ENCODE measurements at places on chromosomes 16 and 17.

DNA sequence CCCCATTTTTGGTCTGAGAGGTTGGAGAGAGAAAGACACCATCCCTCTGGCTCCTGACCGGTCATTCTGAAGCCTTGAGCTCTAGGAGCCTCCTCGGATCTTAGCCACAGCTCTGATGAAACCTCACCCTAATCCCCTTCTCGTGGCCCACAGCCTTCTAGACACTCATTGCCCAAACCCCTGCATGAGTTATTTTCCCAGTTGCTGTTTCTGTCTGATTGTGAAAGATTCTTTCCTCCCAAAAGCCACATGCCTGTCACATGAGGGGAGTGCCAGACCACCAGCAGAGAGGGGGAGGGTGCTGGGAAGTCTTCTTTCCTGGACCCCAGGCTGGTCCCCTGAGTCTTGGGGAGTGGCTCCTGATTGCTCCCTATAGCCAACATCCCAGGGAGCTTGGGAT lies 17.6 kb upstream of the ABR start:
- DNase-seq: no peak

DNA sequence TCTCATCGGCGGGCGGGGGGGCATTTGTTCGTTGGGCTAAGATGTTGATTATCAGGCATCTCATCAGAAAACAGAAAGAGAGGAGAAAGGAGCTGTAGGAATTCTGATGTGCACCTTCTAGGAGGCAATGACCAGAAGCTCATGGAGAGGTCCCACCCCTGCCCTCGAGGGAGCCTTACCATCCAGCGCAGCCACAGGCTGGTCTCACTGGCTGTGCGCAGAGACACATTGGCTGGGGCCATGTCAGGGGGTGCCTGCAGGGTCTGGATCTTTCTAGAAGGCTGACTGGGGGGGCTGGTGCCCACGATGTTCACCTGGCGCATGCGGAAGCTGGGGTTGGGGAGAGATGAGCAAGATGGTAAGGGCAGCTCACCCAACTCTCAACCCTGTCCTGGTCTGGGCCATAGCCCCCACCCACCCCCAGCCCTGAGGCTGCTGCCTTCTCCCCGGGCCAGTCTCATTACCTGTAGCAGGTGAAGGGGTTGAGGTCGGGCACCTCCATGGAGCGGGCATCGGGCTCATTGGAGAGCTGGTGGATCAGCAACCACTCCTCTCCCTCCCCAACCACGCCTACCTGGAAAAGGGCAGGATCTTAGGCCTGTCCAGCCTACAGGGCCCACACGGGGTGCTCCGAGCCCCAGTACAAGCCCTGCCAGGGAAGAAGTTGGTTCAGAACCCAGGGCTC lies 86.2 kb upstream of the CDC42EP4 start:
- no peak for DNase-seq

DNA sequence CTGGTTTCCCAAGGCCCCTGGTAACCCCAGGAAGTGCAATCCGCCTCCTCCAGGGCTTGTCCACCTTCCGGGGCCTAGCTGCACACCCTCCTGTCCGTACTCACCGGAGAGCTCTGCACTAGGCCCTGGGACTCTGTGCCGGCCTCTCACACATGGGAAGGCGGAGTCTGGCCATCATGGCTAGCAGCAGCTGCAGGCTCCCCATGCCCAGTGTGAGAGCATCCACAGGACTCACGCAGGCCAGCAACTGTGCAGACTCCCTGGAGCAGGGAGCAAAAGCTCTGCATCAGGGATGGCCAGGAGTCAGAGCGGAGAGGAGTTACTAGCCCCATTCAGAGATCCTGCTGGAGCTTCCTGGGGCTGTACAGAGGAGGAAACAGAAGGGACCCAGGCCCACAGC lies 20.2 kb downstream of the FOXN1 start:
- no peak for DNase-seq

DNA sequence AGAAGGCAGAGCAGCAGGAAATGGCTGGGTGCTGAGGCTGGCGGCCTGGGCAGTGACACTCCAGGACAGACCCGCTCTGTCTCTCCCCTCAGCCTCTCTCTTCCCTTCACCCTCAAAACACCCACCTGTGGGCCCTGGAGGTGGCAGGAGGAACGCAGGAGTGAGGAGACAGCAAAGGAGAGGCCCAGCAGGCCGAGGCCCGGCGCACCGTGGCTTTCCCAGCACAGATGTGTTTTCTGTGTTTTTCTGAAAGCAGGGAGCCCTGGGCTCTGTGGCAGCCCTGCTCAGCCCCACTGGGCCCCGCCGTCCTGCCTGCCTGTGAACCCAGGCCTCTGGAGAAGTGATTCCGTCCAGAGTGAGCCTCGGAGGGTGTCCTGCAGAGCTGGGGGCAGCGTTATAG lies 30.5 kb downstream of the ZNF469 start:
- no peak for DNase-seq

Measured in CD4-positive, alpha-beta T cell treated with Interleukin-15 for 4 hours (primary cell).